ENCODE measurements at places on chromosomes 3 and 15.

GRCh38 chr15:96294766-96295165 is 35.7 kb upstream of the NR2F2 start:
- DNase-seq = no peak

- no peak for DNase-seq
Measured at GRCh38 chr3:30608598-30608947, 2.2 kb downstream of the TGFBR2 start.

DNA sequence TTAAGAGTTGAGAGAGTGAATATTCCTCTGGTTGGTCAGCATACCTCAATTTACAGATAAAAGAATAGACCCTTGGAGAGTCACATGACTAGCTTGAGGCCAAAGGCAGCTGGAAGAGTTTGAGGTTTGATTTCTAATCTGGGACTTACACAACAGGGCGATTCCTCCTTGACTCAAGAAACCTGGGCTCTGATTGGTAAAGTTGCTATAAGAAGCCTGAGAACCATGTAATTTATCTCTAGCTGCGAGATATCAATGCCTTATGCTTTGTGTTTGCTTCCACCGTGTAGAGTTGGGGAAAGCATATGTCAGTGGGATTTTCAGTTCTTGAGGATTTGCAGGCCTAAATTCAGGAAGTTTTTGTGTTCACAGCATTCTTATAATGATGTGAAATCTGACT is 206.0 kb downstream of the KLHL25 start:
- no peak for DNase-seq

GRCh38 chr15:60691508-60692047 is 212.6 kb upstream of the ICE2 start:
- no peak for DNase-seq

- DNase-seq = no peak
Measured at GRCh38 chr3:175258763-175259162, 399.6 kb downstream of the NAALADL2 start.

GRCh38 chr3:116734243-116734642 is 24.7 kb downstream of the TUSC7 start:
- DNase-seq = no peak

DNA sequence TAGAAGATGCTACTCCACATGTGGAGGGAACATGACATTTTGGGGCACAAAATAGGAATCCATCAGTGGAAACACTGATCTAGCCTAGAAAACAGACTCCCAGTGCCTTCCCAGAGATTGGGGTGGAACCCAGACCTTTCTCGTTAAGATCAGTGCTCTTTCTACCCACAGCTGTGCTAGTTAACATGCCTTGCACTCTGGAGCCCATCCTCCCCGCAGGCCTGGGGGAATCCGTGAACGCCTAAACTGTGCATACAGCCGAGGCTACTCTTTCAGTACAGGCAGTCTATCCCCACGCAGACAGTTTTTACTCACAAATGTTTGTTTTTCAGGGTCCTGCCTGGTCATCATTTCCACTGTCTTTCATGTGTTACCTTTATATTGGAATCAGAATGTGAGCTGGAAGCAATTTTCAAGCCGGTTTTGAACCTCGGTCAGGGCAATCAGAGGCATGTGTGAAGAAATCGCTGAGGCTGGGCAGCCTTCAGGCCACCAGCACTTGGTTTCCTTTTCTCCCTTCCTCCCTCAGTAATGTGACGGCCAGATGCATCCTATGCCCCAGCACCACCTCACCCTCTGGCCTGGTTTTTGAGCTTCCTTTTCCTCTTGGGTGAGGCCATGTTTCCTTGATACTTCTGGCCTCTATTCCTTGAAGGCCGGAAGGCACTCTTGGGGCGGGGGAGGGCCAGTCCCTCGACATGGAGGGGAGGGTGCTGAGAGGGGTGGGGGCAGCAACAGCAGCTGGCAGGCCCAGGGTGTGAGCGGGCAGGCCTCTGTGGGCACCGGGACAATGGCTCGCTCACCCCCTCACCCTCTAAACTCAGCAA is 123.6 kb upstream of the GALNT15 start:
- no peak for DNase-seq

DNA sequence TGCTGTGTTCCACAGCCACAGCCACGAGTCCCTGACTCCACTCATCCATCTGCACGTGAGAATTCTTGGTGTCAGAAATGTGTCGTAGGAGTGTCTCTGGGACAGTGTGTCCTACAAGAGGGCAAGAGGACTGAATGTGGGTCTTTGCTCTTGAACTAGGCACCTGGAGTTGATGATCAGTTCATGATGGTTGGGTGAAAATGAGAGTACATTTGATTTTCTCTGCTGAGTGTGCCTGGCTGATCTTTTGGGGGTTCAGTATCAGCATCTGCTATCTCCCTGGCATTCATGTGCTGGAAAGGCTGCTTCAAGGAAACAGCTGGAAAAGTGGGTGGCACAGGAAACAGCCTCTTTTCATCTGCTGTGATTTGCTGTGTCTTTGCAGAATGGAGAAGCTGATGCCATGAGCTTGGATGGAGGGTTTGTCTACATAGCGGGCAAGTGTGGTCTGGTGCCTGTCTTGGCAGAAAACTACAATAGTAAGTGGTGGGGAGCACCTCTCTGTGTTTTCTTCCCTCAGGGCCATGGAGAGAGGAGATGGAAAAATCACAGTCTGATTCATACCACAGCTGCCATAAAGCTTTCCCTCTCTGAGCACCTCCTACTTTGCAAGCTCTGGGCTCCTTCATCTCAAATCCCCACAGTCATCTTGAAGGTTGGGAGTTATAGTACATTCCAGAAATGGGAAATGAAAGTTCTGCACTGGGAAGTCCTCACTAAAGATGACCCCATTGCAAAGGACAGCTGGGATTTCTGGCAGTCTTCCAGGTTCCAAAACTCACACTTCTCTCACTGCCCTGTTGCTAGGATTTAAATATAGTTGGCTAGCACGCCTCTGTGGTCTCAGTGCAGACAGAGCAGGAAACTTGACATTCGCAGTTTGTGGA is 17.8 kb downstream of the TF start:
- no peak for DNase-seq

GRCh38 chr3:11717768-11718636 is 74.3 kb upstream of the VGLL4 start:
- no peak for DNase-seq

- DNase-seq = no peak
Measured at GRCh38 chr3:33392703-33393125, 47.5 kb downstream of the UBP1 start.

DNA sequence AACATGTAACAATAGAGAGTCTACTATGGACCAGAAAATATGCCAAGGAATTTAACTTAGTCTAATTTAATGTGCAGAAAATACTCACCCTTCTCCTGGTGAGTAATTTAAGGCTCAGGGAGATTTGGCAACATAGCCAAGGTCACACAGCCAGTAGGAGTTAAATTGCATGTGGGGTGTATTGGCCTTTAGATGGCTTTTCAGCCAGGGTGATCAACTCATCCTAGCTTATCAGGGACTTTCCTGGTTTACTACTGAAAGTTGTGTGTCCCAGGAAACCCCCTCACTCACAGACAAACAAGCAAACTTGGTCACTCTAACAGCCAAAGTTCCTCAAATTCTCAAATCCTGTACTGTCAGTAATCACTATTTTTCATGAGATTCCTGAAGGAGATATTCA is 2.6 kb upstream of the SLC9A9 start:
- DNase-seq = no peak

DNA sequence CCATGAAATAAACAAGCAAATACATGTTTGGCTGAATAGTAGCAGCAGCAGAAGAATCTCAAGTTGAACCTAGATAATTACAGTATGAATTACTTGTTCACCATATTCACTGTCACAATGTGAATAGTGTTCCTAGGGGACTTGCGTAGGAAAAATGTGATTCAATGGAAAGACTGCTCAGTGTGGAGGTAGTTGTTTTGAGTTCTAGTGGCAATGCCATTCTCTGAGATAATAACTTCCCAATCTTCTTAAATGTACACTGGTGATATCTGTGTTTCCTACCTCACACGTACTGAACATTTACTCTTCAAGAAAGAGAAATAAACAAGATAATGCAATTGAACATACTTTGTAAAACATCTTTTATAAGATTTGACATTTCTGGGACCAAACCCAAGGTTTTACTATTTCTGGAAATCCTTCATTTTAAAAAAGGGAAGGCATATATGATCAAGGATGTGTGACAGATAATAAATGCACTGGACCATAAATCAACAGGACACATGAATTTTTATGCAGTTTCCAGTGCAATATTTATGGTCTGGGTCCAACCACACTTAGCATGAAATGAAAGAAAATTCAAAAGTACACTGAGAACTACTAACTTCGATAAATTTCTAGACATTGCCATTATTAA is 598.3 kb upstream of the ZNF385D start:
- DNase-seq = no peak

- DNase-seq = no peak
Measured at GRCh38 chr3:126661532-126662364, 6.8 kb upstream of the TXNRD3 start.

GRCh38 chr3:9876991-9877390 is 3.1 kb downstream of the CIDEC start:
- no peak for DNase-seq

GRCh38 chr15:73756947-73757513 is 3.9 kb upstream of the INSYN1 start:
- no peak for DNase-seq

DNA sequence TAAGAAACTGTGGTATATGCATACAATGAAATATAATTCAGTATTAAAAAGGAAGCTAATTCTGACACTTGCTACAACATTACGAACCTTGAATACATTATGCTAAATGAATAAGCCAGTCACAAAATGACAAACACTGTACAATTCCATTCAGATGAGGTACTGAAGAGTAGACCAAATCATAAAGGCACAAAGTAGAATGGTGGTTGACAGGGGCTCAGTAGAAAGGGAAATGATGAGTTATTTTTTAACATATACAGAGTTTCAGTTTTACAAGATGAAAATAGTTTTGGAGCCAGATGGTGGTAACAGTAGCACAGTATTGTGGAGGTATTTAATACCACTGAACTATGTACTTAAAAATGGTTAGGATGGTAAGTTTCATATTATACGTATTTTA is 254.6 kb upstream of the RBMS3 start:
- DNase-seq = no peak

GRCh38 chr15:96330064-96330449 is 443 bp upstream of the NR2F2 start:
- no peak for DNase-seq

GRCh38 chr3:69014022-69014580 is 617 bp upstream of the EOGT start:
- DNase-seq = no peak

GRCh38 chr3:89165636-89166263 is 58.3 kb downstream of the EPHA3 start:
- DNase-seq = no peak

DNA sequence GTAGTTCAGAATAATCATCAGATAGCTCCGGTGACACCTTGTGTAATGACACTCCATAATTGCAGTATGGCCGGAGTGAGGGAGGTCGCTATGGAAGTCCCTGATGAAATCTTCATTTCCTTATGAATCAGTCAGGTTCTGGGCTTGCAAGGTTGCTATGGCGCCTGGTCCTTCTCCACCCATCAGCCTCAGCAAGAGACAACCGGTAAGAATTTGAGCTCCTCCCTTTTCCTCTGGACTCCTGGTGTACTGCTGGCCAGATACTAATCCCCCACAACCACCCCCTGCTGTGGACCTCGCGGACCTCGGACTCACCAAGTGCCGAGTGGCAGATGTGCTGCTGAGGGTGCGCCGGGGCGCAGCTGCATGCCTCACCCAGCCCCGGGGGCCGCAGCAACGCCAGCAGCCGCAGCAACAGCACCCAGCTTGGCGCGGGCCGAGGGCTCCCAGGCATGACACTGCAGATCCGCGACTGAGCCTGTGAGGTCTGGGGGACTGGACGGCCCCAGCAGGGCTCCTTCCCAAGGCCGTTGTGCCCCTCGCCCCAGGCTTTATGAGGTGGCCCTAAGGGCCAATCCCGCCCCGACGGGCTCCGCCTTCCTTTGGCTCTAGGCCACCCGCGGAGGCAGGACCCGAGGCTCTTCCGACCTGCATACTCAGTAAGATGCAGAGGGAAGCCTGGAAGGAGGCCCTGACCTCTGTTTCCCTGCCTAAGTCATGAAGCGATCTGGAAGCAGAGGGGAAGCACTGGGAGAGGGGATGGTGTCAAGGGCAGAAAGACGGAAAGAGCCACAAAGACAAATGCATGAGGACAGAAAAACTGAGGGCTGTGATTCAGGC is at the start of gene TIMP4:
TSS of gene TIMP4 (minus strand) at position 526 of the 840 bp plus-strand sequence. CDS start at position 454, 72 bp downstream.
- DNase-seq = no peak

- DNase-seq = peak; percentile 37
Measured at GRCh38 chr3:196207833-196208607, 3.2 kb downstream of the ZDHHC19 start.

- DNase-seq = no peak
Measured at GRCh38 chr15:75171408-75171807, 30.3 kb upstream of the C15orf39 start.

DNA sequence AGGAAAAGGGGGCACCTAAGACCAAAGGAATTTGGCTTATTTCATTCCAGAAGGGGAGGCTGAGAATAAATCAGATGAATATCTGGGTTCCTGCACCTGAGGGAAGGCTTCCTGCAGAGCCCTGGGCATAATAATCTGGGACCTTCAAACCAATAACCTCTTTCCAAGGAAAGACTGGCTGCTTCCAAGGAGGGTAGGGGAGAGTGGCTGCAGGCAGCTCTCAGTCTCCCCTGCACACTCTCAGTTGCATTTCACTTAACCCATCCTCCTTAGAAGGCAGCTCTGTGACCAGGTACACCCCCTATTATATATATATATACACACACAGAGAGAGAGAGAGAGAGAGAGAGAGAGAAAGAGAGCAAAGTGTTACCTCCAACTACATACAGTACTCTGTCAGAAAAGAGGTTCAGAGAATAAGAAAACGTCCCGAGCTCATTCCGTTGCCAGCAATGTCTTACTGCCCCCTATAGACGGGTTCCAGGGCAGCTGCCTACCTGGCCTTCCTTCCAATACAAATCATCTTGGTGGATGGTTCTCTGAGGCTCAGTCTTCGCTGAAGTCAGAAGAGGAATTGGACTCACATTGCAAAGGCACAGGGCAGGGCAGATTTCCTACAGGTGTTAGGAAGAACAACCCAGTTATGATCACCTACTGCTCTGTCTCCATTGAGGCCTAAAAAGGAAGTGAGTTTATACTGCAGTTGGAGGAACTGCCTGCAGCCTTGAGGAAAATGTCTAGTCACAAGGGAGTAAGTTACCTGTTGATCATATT is 26.1 kb downstream of the CAPN3 start:
- no peak for DNase-seq

GRCh38 chr15:53116169-53116568 is 326.0 kb upstream of the ONECUT1 start:
- DNase-seq = no peak

DNA sequence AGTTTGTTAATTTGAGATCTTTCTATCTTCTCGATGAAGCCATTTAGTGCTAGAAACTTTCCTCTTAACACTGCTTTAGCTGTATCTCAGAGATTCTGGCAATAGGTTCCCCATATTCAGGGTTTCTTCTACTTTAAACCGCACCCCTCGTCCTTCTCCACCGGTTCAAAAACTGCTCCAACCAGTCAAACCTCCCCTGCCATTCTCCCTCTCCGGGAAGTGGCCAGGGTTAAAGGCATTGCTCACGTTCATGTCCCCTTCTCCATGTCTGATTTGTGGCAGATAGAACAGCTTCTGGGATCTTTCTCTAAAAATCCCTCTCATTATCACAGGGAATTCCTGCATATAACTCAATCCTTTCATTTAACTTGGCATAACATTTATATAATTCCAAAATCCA is 14.4 kb downstream of the ALDH1L1 start:
- DNase-seq = no peak

GRCh38 chr15:67762610-67763368 is 62.5 kb upstream of the SKOR1 start:
- DNase-seq = peak; percentile 29

- DNase-seq = no peak
Measured at GRCh38 chr3:5195605-5196004, 8.1 kb downstream of the EDEM1 start.

GRCh38 chr3:86708893-86709292 is 282.1 kb downstream of the VGLL3 start:
- no peak for DNase-seq
